ENCODE measurements at places on chromosomes 6 and 20.

- DNase-seq = no peak
These were observed 46.5 kb downstream of the FAM217A start for GRCh38 chr6:4032475-4032874.

DNA sequence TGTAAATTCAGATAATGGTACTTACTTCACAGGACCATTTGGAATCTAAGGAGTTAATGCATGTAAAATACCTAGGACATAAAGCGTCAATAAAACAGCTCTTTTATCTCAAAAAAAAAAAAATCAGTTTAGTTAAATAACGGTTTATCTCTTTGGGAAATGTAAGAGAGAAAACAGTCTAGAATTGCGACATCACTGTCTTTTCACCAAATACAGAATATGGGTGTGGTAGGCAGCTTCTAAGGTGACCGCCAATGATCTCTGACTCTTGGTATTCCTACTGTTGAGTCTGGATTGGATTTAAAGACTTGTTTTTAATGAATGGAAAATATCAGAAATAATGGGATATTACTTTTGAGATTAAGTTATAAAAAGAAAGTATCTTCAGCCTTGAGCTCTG lies 111.5 kb downstream of the EYS start:
- DNase-seq = no peak

GRCh38 chr6:70142034-70142433 lies 160.8 kb downstream of the COL9A1 start:
- DNase-seq = no peak

GRCh38 chr20:35739294-35740163 lies 2.5 kb downstream of the RBM39 start:
- DNase-seq = peak; percentile 35

DNA sequence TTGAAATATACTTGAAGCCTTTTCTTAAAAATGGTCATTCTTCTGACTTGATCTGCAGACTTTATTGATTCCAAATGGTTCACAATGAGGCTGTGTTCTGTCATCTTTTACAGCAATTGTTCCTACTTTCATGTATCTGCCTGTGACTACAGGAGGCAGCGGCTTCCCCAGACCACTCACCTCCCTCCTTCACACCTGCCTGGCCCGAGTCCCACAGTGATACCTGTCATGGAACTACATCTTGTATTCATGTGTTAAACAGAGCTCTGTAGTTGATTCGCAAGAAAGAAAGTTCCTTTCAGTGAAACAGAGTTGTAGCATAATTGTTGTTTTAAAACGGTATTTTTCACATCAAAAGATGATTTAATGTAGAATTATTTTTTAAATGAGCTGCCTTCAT lies 673.5 kb upstream of the AGPAT4 start:
- DNase-seq = no peak

DNA sequence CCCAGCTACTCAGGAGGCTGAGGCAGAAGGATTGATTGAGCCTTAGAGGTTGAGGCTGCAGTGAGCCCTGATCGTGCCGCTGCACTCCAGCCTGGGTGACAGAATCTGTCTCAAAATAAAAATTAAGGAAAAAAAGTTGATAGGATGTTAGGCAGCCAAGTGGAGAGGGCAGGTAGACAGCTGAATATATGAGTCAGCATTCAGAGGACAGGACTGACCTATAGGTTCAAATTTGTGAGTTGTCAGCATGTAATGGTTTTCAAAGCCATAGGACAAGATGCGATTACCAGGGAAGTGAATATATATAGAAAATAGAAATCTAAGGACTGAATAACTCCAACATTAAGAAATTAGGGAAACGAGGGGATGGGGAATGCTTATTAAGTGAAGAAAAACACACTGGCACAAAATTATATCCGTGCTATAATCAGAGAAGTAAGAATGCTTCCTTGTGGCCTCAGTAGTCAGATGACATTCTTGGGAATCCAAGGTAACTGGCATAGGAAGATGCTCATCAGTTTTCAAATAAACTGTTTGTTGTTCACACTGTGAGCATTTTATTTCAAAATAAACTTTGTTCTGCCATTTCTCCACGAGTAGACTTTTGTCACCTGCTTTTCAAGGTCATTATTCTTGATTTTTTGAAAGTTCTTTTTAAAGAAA lies 64.0 kb upstream of the VSTM2L start:
- no peak for DNase-seq

DNA sequence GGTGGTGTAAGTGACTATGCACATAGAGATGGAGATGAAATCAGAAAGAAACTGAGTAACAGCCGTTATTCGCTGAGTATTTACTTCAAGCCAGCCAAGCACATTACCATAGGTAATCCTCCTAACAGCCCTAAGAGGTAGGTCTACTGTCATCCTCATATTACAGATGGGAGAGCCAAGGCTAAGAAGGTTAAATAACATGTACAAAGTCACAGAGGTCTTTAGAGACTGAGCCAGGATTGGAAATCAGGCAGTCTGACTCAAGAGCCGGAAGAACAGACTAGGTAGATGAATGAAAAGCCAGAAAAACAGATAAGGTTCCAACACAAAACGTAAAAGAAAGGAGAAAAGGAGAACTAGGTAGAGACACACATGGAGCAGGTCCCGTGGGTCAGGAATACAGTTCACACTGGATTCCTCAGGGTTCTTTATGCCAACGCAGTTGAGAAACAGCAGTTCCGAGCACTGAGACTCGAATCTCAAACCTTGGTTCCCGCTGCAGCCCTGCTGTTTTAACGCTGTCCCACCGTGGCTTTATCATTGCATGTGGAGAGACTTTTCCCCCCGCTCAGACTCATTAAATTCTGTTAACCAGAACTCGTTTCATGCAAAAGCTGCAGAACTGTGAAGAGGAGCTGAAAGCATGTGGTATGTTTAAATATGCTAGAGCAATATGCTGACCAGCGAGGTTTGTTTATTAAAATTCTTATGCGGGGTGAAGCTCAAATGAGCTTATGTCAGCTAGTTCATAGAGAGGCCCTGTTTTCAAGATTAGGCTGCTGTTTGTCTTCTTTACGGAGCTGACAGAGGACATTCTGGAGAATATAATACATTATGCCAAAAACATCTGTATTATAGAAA lies 537.9 kb downstream of the CD83 start:
- DNase-seq = no peak

GRCh38 chr6:16591396-16592222 lies 169.7 kb downstream of the ATXN1 start:
- no peak for DNase-seq

- DNase-seq = no peak
These were observed 145.1 kb downstream of the RIMS1 start for GRCh38 chr6:72031471-72031870.

DNA sequence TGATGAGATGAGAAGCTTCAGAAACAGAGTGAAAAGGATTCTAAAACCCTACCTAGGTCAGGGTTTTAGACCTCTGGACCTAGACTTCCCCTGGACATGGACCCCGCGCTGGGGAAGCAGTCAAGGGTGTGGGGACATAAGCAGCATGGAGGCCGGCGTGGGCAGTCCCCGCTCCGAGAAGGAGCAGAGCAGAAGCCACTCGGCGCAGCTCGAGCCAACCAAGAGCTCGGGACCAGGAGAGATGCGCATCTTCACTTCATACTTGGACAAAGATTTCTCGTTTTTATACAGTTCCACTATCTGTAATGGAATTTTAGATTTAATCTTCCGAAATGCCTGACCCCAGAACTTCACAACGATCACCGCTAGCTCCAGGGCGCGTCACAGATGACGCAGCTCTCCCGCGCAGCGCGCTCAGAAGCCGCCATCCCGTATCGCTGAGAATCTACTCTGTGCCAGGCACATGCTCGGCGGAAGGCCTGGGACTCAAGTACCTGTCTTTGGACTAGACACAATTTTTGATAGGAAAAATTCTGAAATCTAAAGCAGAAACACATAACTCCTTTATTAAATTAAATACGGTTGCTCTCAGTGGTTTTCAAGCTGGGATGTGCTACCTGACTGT lies 60.3 kb downstream of the WDR27 start:
- DNase-seq = no peak

DNA sequence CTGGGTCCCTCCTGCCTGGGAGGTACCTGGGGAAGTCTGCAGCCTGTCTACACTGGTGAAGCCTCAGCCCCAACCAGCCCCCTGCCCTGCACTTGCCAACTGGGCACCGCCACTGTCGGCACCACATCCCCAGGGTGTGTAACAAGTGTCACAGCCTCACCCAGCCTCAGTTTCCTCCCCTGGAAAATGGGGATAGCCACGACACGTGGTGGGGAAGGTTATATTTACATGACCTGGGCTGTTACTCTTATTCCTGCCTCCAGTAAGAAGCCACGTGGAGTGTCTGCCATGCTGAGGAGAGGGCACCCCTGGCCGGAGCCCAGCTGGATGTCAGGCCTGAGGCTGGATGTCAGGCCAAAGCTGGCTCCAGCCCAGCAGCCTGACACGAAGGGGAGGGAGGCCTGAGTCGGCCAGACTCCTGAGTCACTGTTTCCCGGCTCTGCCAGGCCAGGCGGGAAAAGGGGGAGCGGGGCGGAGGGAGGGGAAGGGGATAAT lies 44.9 kb downstream of the SNAI1 start:
- DNase-seq = no peak

DNA sequence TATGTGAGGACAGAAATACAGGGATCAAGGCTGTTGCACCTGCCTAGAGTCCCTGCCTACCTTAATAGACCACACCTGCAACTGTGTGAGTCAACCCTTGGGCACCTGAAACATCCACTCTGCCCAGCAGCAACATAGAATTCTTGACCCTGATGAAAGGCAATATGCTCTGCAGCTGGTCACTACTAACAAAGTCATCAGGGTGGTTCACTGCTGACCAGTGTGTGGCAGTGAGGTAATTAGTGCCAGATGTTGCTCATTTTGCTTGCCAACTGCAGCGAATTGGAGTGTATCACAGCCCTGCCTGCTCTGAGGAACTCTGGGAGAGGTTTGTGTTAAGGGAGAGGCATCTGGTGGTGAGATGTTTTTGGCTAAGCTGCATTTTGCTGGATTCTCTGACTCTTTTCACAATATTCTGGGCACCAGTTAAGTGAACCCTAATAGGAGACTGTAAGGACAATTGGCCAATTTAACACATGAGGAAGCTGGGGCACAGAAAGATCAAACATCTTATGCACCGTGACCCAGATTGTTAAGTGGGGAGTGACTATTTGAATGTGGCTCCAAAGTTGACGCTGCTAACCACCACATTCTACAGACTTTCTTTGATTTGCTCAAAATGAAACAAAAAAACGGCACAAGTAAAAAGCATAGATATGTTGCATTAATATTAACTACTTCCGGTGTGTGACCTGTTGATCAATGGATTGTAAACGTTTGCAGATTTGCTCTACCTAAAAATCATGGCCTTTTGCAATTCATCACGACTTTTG lies 61.9 kb upstream of the OPRM1 start:
- no peak for DNase-seq

DNA sequence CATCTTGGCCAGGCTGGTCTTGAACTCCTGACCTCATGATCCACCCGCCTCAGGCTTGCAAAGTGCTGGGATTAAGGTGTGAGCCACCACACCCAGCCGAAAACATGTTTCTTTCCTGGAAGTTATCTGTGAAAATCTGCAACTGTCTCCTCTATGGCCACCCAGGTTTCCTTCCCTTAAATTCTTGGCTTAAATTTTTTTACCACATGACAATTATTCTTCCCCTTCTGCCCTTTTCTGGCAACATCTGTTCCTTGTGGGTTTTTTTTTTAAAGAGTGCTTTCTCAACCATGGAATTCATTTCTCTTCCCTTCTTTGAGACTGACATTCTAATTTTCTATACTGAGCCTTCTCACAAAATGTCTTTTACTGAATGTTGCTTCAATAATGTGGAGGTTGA lies 59.6 kb downstream of the DOK5 start:
- DNase-seq = no peak

- DNase-seq = no peak
These were observed 56.9 kb downstream of the DHX35 start for GRCh38 chr20:39019027-39019426.

- DNase-seq = no peak
These were observed 13.7 kb downstream of the EXOC2 start for GRCh38 chr6:679282-679681.

GRCh38 chr20:32456869-32457478 lies 98.8 kb downstream of the ASXL1 start:
- DNase-seq = no peak

GRCh38 chr6:14912226-14912625 lies 333.6 kb upstream of the JARID2 start:
- DNase-seq = no peak

DNA sequence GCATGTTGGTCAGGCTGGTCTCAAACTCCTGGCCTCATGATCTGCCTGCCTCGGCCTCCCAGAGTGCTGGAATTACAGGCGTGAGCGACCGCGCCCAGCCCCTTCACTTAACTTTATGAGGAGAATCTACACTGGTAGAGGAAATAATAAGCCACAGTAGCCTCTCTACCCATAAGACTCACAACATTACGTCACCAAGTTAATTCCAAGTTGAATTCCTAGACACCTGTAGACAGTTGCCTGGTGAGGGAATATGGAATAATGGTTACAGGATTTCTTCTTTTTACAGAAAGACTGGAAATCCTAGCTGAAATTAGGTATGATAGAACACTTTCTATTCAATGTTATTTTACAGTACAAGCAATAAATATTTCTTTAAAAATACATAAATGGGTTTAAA lies 854.5 kb upstream of the EYS start:
- no peak for DNase-seq

DNA sequence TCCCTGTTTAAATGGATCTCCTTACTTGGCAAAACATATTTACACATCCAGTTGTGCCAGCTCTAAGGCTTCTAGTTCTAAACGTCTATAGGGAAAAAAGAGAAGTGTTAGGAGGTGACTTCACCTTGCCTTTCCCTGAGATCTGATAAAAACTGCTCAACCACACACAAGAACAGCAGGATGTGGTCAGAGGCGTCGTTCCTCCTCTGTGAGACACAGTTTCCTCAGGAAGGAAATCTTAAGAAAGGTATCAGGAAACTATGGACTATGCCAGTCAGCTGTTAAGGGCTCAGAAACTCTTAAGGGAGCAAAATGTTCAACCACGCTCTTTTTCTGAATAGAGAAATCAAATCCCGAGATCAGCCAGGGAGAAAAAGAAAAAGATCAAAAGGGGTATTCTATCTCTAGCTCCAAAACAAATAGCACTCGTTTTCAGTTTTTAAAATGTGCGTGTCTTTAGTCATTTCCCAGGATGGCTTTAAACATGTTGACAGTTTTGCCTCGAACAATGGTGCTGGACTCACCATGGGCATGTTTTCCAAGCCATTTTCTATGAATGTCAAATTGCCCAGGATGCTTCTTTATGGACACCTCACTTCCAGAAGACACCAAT lies 154.5 kb downstream of the HACE1 start:
- peak; percentile 10 for DNase-seq

GRCh38 chr6:16999491-17000436 lies 102.1 kb upstream of the STMND1 start:
- no peak for DNase-seq
